Fibroblast of the aortic adventitia (primary cell): ENCODE measurements at places on chromosomes 5 and 9. TPM values are rescaled to one million over a fixed set of nuclear protein-coding genes. Genes with fewer than 3 reads are reported as not detected.

- peak; percentile 18 for DNase-seq
Measured at GRCh38 chr5:179858241-179858585, 404 bp downstream of the MRNIP start.

GRCh38 chr5:2433086-2433485, 318.4 kb downstream of the IRX2 start:
- DNase-seq = no peak

DNA sequence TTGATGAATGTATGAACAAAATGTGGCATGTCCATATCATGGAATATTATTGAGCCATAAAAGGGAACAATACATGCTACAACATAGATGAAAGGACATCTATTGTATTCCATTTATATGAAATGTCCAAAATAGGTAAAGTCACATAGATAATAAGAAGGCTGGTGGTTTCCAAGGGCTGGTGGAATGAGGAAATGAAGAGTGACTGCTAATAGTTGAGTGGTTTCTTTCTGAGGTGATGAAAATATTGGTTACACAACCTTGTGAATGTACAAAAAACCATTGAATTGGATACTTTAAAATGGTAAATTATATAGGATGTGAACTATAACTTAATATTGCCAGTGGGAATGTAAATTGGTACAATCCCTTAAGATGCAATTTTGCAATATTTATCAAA, 5.2 kb downstream of the ARSB start:
- DNase-seq = no peak

GRCh38 chr5:173963867-173964441, 25.0 kb upstream of the C5orf47 start:
- DNase-seq = no peak

- peak; percentile 33 for DNase-seq
Measured at GRCh38 chr9:111994831-111995458, 98.3 kb downstream of the UGCG start.

DNA sequence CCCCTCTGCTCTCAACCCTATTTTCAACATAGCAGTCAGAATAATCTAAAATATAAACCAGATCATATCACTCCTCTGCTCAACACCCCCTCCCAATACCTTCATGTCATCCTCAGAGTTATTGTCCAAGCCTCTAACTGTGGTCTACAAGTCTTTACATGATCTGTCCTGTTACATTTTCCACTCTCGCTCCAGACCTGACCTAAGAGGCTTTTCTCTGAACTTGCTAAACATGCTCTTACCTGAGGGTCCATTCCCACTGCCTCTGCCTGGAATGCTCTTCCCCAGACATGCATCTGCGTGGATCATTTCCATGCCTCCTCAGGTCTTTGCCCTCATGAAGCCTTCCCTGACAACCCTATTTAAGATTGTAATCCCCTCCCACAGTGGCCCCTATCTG, 12.0 kb downstream of the NIPSNAP3B start:
- DNase-seq = no peak

- peak; percentile 39 for DNase-seq
Measured at GRCh38 chr5:113678924-113679575, 165.6 kb downstream of the YTHDC2 start.

The SPAG8 gene
- 0.81 and 3.3 TPM in 2 replicates for total RNA-seq
